ENCODE measurements at places on chromosomes 3 and 15.

DNA sequence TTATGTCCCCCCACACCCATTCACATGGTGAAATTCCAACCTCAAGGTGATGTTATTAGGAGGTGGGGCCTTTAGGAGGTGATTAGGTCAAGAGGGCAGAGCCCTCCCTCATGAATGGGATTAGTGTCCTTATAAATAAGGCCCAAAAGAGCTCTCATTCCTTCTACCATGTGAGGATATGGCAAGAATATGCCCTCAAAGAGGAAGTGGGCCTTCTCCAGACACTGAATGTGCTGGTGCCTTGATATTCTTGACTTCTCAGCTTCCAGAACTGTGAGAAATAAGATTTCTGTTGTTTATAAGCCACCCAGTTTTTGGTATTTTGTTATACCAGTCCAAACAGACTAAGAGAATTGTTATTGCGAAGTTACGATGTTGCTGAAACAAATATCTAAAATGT, 94.4 kb downstream of the ANKRD28 start:
- DNase-seq: no peak

GRCh38 chr3:122903171-122903570, 108.3 kb downstream of the SLC49A4 start:
- no peak for DNase-seq

GRCh38 chr15:69175536-69175935, 15.1 kb downstream of the GLCE start:
- DNase-seq: no peak

GRCh38 chr3:184783319-184783718, 28.6 kb upstream of the VPS8 start:
- DNase-seq: no peak

- no peak for DNase-seq
Observed at GRCh38 chr3:113278599-113278955, 67.2 kb downstream of the BOC start.

DNA sequence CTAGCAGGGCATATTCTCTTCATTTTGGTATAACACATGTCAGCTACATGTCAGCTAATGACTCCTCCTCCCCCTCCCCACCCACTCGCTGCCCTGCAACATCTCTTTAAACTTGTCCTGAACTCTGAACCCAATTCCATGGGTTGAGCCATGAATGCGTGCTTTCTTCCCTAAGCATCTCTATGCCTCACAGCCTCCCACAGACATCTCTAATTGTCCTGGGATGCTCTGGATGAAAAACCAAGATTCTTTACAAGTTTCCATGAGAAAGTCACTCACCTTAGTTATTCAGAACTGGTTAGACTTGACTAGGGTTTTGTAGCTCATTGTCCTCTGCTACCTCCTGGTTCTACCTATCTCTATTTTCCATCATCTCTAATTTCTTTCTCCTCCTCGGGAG, 629.1 kb downstream of the TBL1XR1 start:
- DNase-seq: no peak

DNA sequence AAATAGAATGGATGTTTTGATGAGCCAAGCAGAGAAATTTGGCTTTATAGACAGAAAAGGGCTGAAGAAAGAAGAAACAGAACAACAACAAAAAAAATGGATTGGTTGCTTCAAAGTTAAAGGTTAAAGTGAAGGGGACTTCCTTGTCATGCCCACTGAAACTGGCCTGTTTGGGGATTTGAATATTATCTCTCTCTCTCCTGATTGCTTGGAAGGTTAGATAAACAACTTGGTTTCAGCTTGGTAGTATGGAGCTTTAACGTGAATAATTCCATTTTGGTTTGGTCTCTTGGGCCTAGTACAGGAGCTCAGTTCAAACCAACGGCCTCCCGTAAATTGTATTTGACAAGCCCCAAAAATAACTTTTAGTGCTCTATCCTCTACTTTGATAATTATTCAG, 70.8 kb upstream of the MBNL1 start:
- no peak for DNase-seq

GRCh38 chr15:27545494-27546255, 553.4 kb downstream of the OCA2 start:
- no peak for DNase-seq

GRCh38 chr3:143677430-143677829, 170.8 kb downstream of the SLC9A9 start:
- DNase-seq: no peak

- DNase-seq: no peak
Observed at GRCh38 chr15:89409184-89410038, 74.8 kb upstream of the POLG start.

DNA sequence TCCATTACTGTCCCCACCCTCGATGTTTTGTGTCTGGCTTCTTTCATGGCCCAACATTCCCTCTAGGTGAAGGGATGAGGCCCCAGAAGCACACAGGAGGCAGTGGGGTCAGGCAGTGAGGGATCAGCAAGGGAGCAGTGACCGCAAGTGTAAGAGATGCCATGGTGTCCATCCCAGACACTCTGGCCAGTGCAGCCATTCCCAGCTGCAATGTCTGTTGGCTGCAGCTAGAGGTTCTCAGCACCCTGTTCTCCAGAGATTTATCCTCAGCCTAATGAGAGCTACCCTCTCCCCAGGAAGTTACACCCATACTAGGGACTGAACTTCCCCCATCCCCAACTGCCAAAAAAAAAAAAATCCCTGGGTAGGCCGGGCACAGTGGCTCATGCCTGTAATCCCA, 40.2 kb downstream of the TRANK1 start:
- no peak for DNase-seq

DNA sequence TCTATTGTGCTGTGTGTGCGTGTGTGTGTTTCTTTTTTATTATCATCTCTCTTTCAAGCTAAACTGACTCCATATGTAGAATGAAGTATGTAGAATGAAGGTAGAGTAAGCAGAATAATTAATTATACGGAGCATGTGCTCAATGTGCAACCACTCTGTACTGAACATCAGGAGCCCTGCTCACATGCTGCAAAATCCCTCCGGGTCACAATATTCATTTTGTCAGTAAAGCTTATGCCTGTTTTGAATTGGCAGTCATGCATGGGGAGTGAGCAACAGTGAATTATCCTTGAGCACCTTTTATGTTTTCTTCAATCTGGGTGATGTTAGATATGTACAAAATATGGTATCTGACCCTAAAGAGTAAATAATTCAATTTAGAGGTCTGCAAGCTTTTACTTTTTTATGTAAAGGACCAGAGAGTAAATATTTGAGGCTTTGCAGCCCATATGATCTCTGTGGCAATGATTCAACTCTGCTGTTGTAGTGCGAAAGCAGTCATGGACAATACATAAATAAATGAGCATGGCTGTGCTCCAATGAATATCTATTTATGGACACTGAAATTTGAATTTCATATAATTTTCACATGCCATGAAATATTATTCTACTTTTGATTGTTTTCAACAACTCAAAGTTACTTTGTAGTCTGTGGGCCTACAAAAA, 199.9 kb downstream of the VGLL3 start:
- no peak for DNase-seq

DNA sequence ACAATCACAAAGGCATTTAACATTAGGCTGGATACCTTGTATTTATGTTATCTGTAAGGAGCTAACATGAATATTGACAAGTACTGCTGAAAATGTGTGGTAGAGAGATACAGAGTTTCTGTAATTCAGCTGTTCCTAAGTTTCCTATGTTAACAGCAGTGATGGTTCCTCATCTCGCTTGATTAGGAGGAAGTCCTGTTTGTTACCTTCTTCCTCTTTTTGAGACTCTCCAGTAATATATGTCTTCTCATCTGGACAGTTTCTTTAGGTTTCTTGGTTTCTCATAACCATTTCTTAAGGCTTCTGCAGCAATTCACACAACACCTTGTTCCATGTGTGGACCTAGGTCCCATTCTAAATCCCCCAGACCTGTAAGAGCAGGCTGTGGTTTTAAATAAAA, 11.4 kb upstream of the PEX5L start:
- DNase-seq: no peak

GRCh38 chr3:179194931-179195330, 46.8 kb downstream of the PIK3CA start:
- DNase-seq: no peak

GRCh38 chr3:29406291-29406832, 125.5 kb downstream of the RBMS3 start:
- no peak for DNase-seq

DNA sequence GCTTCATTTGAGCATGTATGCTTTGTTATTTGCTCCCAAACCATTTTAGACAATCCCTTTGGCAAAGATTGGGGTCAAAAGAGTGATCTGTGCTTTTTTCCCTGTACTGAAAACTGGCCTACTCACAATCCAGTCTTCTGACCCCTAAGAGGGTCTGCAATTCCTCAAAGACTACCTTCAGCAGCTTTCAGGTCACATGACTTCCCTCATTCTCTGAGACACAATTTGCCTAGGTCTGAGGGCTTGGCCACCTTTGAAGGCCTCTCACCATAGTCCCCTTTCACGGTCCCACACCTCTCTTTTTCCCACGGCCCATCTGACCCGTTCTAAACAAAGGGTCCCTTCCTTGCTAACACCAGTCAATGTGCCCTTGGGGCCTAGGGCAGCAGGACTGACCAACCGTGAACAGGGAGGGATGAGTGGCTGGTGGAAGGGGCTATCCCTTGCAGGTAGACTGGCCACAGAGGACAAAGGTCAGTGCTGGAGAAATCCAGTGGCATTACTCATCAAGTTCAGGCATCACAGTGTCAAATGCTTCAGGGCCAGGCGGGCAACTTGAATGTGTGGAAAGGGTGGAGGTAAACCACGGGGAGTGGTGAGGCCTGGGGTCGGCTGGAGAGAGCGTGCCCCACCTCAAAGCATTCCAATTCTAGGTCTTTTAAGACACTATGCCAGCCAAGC, 10.8 kb downstream of the RASL12 start:
- DNase-seq: no peak

DNA sequence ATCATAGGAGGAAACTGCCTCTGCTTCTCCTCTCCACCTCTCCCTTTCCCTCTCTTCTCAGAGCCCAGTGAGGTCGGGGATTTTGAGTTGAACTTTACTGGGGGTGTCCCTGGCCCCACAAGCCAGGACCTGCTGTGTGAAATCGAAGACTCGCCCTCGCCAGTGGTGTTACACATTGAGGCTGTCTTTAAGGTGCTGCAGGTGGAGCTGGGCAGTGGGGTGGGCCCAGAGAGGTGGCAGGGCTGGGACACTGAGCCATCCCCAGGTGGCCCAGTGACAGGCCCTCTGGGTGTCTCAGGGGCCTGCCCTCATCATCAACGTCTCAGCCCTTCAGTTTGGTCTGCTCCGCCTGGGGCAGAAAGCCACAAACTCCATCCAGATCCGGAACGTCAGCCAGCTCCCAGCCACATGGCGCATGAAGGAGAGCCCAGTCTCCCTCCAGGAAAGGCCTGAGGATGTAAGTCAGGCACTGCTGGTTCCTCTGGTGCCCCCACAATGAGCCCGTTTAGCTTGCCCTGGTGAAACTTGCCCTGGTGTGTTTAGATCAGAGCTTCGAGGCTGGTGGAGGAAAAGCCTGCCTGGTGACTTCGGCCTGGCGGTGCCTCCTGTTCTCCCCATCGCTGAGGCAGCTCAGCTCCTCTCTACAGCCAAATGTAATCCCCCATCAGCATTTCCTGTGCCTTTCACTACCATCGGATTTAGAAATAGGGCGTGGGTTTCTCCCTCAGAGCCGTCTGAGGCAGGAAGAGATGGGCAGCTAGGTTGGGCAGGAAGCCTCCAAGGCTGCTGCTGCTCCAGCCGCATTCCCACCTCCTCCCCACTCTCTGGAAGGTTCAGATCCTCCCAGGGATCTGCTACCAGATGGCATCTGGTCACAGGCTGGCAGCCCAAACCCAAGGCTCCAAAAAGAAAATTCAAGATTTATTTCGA, 39.2 kb downstream of the ACAA1 start:
- DNase-seq: no peak

DNA sequence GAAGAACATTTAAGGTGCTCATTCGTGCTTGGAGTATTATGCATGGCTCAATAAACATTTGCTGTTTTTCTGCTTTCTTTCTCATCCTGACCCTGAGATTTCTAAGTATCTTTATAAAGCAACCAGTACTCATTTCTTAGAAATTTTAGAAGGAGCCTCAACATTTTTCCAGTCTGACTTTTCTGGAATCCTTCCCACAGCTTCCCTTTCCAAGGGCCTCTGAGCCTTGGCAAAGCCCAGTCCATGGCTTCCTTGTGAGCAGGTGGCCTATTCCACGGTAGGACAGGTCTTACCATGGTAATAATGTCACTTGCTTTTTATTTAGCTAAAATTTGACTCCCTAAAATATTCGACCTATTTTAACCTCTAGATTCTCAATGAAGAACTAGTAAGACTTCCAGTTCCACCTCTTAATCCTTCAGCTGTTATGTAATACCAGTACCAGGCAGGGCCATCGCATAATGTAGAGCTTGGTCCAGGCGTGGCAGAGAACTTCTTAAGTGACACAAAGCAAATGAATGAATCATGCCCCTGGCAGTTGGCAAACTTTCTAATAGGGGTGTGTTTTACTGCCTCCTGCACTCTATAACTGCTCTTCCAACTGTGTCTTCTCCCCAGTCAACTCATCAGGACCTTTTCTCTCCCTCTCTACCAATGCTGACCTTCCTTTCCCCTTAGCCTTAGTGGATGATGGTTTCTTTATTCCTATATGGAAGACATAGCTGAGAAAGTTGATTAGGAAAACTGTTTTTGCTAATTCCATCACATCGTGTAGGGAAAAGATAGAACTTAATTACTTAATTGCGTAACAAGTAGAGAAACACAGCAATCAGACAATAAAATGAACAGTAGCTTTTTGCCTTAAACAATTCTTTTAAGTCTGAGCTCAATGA, 894 bp upstream of the TM4SF4 start:
- DNase-seq: no peak

- DNase-seq: no peak
Observed at GRCh38 chr3:113374078-113374477, 67.2 kb downstream of the CFAP44 start.

GRCh38 chr3:19154693-19155250, 6.5 kb downstream of the KCNH8 start:
- DNase-seq: no peak

- no peak for DNase-seq
Observed at GRCh38 chr3:29642393-29643033, 361.6 kb downstream of the RBMS3 start.

DNA sequence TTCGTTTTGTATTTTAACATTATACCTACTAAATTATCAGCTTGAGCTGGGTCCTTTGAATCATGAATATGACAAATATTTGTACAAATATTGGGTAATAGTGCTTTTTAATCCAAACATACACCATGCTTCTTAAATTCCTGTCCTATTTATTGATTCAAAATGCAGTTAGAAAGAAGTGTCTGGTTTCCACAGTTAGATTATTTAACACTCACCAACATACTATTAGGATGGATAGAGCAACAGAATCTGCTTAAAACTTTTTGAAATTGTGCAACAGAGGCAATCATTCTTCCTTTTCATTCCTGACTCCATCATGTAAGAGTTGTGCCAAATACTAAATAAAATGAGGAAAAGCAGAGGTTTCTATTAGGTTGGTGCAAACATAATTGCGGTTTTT, 281.2 kb downstream of the LSAMP start:
- DNase-seq: no peak

- no peak for DNase-seq
Observed at GRCh38 chr15:34783431-34783830, 11.9 kb downstream of the ACTC1 start.

GRCh38 chr3:69200384-69201068, 78.1 kb upstream of the LMOD3 start:
- DNase-seq: no peak

Data from GM12892 (cell line).